ENCODE measurements at places on chromosomes 12 and 14.

DNA sequence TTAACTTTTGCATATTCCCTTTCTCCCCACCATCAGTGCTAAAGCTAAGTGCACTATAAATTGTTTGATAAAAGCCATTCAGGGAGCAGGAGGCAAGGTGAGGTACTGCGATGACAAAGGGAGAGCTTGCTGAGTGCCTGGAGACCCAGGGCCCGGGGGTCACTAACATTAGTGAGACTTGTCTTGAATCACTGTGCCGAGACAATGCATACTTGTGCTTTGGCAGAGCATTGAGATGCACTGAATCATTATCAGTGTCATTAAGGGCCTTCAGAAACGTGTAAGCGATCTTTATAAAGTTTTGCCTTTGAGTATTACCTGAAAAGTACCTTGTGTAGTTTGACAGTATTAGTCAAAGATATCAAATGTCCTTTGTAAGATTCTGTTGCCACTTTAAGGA, 447.5 kb downstream of the PCNX1 start:
- peak; percentile 70 for DNase-seq

DNA sequence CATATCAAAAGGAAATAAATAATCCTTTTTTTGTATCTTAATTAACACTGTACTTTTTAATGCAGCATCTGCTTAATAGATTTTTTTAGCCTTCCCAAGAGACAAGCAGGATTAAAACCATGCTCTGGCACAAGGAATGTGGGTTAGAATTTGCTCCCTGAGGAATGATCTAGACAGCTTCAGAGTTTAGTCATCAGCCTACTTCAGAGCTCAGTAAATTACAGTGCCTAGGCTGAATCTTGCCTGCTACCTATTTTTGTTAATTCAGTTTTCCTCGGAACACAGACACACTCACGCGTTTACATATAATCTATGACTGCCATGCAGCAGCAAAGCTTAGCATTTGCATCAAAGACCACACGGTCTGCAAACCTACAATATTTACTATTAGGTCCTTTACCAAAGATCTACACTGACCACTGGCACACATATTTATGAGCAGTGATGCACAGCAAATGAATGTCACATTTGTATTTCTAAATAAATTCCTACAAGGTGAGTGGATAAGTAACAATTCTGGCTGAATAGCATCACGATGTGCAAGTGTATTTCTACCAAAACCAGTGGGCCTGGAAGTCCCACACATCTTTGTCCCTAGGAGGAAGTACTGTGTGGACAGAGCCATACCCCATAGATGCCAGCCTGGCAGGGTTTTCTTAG, 309.8 kb upstream of the TMEM132C start:
- no peak for DNase-seq

GRCh38 chr12:118356809-118357256, 15.9 kb downstream of the TAOK3 start:
- DNase-seq = peak; percentile 94

- no peak for DNase-seq
These were observed 16.7 kb downstream of the TMEM132D start for GRCh38 chr12:129887101-129887500.

DNA sequence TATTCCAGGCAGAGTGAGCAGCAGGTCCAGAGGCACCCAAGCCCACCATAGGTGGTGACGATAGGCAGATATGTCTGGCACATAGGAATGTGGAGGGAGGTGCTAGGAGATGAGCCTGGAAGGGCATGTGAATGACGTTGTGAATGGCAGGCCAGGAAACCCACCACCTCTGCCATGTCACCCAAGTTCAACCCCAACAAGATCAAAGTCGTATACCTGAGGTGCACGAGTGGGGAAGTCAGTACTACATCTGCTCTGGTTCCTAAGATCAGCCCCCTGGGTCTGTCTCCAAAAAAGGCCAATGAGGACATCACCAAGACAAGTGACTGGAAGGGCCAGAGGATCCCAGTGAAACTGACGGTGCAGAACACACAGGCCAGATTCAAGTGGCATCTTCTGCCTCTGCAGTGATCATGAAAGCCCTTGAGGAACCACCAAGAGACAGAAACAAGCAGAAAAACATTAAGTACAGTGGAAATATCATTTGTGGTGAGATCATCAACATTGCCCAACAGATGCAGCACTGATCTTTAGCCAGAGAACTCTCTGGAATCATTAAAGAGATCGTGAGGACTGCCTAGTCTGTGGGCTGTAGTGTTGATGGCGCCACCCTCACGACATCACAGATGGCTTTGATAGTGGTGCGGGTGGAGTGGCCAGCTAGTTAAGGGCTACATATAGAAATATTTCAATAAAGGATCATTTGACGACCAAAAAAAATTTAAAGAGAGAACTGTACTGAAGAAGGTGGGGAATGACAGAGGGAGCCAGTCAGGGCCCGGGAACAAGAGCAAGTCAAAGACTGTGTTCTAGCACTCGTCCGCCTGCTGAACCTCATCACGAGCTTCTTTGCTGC, 99.7 kb downstream of the ZFP36L1 start:
- DNase-seq = peak; percentile 62

DNA sequence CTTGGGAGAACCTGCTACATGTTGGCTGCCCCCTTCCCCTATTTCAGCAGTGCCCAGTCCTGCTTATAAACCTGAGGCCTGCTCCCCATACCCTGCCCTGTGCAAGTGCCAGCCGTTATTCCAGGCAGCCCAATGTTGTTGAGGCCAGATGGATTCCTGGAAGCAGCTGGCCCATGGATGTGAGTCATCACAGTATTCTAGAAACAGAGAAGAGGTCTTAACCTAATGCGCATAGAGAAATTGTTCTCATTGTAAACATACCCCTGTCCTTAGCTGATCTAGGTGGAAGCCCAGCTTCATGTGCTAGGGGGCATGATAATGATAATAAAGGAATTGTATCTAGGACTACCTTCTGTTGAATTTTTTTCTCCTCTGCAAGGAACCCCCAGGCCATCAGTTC, 69.7 kb downstream of the TSPAN11 start:
- peak; percentile 96 for DNase-seq

DNA sequence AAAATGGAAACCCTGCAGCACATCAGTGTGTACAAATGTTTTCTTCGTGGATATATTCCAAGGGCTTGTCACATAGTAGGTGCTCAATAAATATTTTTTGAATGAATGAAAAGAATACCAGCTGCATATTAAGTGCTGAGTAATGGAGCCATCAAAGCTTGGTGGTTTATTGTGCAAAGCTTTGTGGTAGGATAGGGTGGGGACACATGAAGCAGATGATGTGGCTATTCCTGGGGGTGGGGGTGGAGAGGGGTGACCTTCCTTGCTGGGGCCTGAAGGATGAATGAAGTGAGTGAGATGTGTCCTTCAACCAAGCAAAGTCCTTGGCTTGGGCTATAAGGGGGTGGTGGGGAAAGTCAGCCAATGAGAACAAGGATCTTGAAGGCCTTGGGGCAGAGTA, 4.3 kb upstream of the KRT81 start:
- no peak for DNase-seq

DNA sequence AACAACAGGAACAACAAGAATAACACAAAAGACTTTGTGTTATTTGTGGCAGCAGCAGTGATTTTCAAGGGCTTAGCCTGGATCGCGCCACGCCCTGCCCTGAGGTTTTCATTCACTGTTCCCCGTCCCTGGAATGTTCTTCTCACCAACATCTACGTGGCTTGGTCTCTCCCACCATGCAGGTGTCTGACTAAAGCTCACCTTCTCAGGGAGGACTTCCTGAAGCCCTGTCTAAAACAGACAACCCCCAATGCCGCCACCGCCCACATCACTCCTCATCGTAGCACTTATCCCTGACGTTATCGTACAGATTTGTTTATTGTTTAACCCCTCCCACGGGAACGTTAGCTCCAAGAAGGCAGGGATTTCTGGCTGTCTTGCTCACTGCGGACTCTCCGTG, 40.4 kb downstream of the P2RX4 start:
- DNase-seq = no peak

GRCh38 chr12:28026701-28027100, 54.2 kb upstream of the PTHLH start:
- no peak for DNase-seq

GRCh38 chr12:108526482-108527165, 11.5 kb downstream of the FICD start:
- DNase-seq = peak; percentile 91

GRCh38 chr14:96162741-96163140, 41.9 kb upstream of the BDKRB2 start:
- peak; percentile 91 for DNase-seq

GRCh38 chr14:50038398-50039119, 77.8 kb downstream of the VCPKMT start:
- peak; percentile 93 for DNase-seq

DNA sequence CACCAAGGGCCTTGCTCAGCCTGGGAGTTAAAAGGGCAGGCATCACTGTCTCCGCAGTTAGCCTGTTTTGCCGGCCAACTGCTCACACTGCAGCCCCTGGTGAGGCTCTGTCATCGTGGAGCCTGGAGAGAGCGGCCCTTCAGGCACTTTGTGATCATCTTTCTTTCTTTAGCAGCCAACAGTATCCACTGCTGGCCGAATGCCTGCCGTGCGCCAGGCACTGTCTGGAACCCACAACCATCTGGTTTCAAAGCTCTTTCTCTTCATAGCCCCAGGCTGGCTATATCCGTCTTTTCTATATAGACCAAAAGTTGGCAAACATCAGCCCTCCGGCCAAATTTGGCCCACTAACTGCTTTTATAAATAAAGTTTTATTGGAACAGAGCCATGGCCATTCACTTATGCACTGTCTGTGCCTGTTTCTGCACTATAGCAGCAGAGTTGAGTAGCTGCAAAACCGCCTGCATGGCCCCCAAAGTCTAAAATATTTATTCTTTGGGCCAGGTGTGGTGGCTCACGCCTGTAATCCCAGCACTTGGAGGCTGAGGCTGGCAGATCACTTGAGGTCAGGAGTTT, 29.5 kb downstream of the SLC8B1 start:
- peak; percentile 76 for DNase-seq

GRCh38 chr14:77157740-77158139, 16.1 kb upstream of the ZDHHC22 start:
- DNase-seq = no peak

- DNase-seq = no peak
These were observed 67.1 kb downstream of the RALGAPA1 start for GRCh38 chr14:35742032-35742371.

GRCh38 chr12:27344760-27345159, 12.1 kb downstream of the BMAL2 start:
- no peak for DNase-seq

GRCh38 chr14:72629534-72629933, 264.4 kb downstream of the DPF3 start:
- no peak for DNase-seq

- no peak for DNase-seq
These were observed 55.4 kb upstream of the DDX11 start for GRCh38 chr12:31018106-31018789.

GRCh38 chr12:52630008-52630500, 11.7 kb upstream of the KRT73 start:
- no peak for DNase-seq

- DNase-seq = peak; percentile 95
These were observed 111.0 kb downstream of the SCARB1 start for GRCh38 chr12:124752437-124753227.

GRCh38 chr14:93729993-93730392, 58.3 kb downstream of the PRIMA1 start:
- DNase-seq = peak; percentile 65

DNA sequence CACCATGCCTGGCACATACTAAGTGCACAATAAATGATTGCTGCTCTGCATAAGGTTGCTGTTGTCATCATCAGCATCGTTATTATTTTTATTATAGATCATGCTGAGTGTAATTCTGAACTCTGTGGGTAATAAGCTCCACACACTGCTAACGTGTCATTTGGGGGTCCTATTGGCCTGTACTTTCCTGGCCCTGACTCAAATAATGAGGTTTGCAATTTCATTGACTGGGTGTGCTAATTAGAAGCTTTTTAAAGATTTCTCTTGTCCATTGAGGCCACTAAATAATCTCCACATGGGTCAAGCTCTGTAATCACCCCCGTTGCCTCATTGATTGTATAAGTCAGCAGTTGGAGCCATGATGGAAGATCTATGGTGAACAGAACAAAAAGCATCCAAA, 320.8 kb upstream of the TMPO start:
- DNase-seq = no peak

- no peak for DNase-seq
These were observed 152.2 kb downstream of the CHST11 start for GRCh38 chr12:104608998-104609397.

- DNase-seq = peak; percentile 54
These were observed 54.1 kb upstream of the DIO3 start for GRCh38 chr14:101506926-101507835.

GRCh38 chr14:91728616-91729183, 3.2 kb downstream of the CATSPERB start:
- DNase-seq = peak; percentile 85

DNA sequence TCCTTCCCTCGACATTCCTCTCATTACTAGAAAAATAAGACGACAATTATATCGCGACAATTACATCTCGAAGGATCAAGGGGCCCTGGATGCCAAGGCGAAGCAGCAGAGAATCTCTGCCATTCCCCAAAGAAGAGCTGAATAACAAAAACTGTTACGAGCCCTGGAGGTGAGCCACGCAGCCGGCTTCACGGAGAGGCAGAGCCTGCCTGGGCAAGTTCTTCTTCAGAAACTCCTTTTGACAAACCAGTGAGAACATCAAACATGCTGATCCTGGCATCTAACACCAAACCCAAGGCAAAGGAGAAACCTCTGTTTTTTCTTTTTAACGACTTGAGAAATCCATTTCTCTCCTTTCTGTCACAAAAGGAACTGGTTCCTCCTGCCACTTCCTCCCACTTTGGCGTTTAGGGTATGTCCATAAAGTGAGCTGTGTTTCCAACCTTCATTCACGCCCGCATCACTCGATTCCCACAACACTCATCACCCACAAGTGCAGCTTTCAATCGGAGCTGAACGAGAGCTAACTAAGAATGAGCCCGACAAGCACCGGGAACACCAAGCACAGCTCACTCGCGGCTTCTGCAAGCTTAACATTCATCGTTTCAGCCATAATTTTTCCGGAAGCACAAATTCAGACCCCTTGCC, 21.5 kb downstream of the CCDC88C start:
- DNase-seq = peak; percentile 32

- DNase-seq = no peak
These were observed 37.0 kb upstream of the HECTD1 start for GRCh38 chr14:31244626-31245025.

- peak; percentile 4 for DNase-seq
These were observed 60.7 kb downstream of the PTPN11 start for GRCh38 chr12:112479413-112479812.

- DNase-seq = peak; percentile 100
These were observed 3.9 kb downstream of the DDN start for GRCh38 chr12:48995086-48995879.

DNA sequence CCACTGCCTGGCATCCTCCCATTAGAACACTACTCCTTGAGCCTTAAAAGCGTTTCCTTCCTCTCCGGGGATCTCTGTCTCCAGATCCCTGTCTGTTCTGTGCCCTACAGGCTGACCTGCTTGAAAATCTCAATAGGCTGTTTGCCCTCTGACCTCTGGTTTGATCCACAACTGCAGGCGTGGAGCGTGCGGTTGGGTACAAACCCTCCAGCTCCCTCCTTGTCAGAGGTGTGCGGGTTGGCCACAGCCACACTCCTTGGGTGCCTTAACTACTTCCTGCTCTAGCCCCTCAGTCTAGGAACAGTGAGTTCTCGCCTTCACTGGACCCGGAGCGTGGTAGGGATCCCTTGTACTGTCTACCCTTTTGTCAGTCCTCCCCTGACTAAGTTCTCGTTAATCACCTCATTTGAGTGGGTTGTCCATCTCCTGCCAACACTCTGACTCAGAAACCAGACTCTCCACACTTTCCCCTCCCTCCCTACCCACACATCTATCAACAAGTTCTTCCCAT, 33.1 kb downstream of the CMKLR1 start:
- peak; percentile 90 for DNase-seq

Data from osteoblast (primary cell).